ENCODE measurements at places on chromosomes 3 and 15.

DNA sequence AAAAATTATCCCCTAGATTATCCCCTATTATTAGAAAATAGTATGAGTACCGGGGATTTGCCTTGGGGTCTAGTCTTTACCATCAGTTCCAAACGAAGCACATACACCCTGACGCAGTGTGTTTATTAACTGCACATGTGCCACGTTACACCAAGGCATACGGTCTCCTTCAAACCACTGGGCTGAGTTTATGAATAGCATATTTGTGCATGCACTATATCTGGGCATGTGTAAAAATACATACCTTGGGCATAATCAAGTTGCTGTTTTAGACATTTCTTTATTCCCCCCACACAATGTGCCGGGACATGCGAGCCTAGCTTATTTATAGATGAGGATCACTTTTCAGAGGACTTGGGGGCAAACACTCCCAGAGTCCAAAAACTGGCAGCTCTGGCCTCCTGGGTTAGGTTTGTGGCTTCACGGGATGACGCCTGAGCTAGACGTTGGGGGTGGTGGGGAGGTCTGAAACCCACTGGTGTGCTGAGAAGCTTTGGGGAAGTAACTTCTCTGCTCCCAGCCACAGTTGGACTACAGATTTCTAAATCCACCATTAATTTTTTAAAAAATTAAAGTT lies 16.2 kb downstream of the IGDCC4 start:
- peaks cover 28% of the 10 kb centered on the region for H3K27me3 ChIP-seq
- H3K36me3 ChIP-seq = no peaks in the 10 kb centered on the region
- H3K27ac ChIP-seq = no peak overlapping the region
- no peak overlapping the region for H3K4me3 ChIP-seq
- peaks cover 6% of the 10 kb centered on the region for H3K4me1 ChIP-seq

GRCh38 chr3:111874177-111874820 lies 15.2 kb downstream of the PHLDB2 start:
- no peak overlapping the region for H3K4me3 ChIP-seq
- H3K4me1 ChIP-seq = no peaks in the 10 kb centered on the region
- H3K27me3 ChIP-seq = no peaks in the 10 kb centered on the region
- H3K36me3 ChIP-seq = no peaks in the 10 kb centered on the region

DNA sequence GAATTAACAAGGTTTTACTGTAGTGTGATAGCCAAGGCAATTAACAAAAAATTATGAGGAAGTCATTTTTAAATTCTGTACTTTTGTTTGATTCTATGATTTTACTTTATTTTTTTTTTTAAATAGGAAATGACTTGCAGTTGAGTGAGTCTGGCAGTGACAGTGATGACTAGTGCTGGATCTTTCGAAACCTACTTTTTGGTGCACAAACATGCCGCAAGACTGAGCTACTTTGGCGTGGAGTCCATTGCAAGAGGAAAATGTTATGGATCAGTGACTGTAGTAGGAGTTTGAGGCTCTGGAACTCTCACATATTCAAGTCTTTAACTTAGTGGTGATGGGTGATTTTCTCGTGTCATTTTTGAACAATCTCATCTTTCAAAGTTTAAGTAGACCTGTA lies 11.6 kb downstream of the EAF1 start:
- DNase-seq = no peak
- no peak overlapping the region for H3K4me3 ChIP-seq
- H3K4me1 ChIP-seq = peaks cover 19% of the 10 kb centered on the region
- H3K27ac ChIP-seq = no peak overlapping the region
- no peaks in the 10 kb centered on the region for H3K27me3 ChIP-seq

- no peak for DNase-seq
- peaks cover 2% of the 10 kb centered on the region for H3K27me3 ChIP-seq
- no peak overlapping the region for H3K4me3 ChIP-seq
- H3K4me1 ChIP-seq = no peaks in the 10 kb centered on the region
- no peak overlapping the region for H3K27ac ChIP-seq
Observed at GRCh38 chr3:132135628-132136333, 101.0 kb upstream of the CPNE4 start.

DNA sequence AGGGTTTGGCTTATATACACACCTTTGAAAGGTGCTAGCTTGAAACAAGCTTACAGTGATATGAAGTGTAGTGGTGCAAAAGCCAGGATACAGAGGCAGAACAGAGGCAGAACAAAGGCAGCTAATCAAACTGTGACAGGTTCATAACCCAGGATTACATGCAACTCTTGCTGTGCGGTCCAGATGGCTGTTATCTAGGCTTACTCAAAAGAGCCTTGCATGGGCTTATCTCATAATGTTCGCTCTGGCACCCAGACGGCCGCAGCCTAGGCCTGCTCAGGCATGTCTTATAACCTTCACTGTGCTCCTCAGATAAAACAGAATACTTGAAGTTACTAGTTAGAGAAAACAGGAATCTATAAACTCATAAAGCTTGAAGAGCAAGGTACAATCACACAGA lies 22.8 kb upstream of the NOX5 start:
- H3K4me3 ChIP-seq = no peak overlapping the region
- H3K27me3 ChIP-seq = peaks cover 12% of the 10 kb centered on the region
- H3K36me3 ChIP-seq = no peaks in the 10 kb centered on the region
- H3K27ac ChIP-seq = no peak overlapping the region
- H3K4me1 ChIP-seq = no peaks in the 10 kb centered on the region

DNA sequence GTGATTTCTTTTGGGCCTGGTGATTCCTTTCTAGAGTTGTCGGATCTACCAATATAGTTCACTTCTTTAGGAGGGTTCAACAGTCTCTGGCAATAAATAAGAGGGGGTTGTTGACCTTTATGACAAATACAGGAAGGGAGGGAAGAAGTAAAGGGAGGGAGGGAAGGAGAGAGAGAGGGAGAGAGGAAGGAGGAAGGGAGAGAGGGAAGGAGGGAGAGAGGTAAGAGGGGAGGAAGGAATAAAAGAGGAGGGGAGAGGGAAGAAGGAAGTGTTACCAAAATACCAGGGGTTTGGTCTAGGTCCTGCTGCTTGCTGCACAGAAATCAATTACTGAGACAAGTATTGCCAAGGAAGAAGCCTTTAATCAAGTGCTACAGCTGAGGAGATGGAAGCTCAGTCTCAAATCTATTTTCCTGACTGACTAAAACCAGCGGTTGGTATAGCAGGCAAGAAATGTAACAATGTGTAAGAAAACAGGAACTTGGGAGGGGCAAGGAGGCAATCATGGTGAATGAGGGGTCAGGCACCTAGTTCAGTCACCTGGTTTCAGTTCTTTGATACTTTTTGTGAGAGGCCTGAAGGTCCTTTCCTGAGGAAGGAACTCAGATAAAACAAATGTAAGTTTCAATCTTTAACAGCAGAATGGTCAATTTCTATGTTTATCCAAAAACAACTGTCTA lies 14.1 kb upstream of the TMEM40 start:
- H3K4me1 ChIP-seq = peaks cover 2% of the 10 kb centered on the region
- H3K36me3 ChIP-seq = no peaks in the 10 kb centered on the region
- no peak overlapping the region for H3K4me3 ChIP-seq
- H3K27me3 ChIP-seq = peaks cover 22% of the 10 kb centered on the region
- no peak overlapping the region for H3K27ac ChIP-seq

Measured in activated CD8-positive, alpha-beta memory T cell treated with anti-CD3 and anti-CD28 coated beads, Interleukin-2, amount 10 ng/mL, durations not matched to agents 7 days and 5 days (primary cell).